ENCODE measurements at places on chromosomes 3 and 15.
A peak's percentile ranks its signal among the peaks of the same experiment; 100 is the strongest.

GRCh38 chr3:139187154-139187553, 142.5 kb upstream of the PRR23C start:
- no peak for DNase-seq

DNA sequence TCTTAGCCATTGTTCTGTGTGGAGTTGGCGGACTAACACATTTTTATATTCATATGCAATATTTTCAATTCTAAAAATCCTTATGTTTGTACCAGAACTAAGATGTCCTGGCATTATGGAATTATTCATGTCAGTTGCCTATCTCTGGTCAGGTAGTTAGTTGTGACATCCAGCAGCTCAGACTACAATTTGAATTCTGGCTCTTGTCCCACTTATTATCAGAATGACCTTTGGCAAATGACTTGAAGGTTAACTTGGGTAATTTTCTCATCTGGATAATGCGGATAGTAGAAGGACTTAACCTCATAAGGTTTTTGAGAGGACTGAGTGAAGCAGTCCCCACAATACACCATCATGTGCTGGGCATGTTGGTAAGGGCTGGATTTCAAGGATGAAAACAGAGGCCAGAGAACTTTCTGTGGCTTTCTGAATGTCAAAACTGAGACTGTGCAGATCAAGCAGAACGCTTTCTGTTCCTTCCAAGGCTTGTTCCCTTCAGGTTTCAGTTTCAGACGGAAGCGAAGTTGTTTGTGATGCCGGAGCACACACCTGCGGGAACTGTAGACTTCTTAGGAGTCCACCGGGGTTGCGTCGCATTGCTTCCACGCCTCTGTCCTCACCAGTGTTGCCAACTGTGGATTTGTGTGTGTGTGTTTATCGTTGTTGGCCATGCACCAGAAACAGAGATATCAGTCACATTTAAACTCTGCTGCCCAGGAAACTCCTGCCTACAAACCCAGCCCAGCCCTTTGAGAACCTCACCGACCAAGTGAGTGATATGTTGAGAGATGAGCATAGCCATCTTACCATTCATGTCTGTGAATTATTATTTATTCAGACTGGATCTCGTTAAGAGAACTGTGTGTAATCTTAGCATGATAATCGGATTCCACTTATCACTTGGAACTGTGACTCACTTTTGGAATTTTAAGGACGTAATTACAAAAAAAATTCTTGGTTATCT, 76.0 kb downstream of the PTPRG start:
- no peak for DNase-seq

DNA sequence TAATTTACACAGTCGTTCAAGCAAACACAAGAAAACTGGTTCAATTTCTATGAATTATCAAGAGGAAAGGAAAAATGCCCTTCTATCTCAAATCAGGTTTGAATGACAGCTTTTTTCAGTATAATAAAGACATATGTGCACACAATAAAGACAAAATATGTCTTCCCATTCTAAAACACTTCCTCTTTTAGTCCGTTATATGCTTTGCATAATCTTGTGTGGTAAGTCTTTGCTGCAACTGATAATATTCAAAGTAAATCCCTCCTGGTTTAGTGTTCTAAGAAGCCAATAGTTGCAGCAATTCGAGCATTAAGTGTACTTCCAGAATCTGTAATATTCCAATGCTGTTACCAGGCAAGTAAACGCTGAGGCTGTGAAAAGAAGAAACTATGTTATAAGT, 43.7 kb upstream of the MAPKBP1 start:
- DNase-seq, result no peak

DNA sequence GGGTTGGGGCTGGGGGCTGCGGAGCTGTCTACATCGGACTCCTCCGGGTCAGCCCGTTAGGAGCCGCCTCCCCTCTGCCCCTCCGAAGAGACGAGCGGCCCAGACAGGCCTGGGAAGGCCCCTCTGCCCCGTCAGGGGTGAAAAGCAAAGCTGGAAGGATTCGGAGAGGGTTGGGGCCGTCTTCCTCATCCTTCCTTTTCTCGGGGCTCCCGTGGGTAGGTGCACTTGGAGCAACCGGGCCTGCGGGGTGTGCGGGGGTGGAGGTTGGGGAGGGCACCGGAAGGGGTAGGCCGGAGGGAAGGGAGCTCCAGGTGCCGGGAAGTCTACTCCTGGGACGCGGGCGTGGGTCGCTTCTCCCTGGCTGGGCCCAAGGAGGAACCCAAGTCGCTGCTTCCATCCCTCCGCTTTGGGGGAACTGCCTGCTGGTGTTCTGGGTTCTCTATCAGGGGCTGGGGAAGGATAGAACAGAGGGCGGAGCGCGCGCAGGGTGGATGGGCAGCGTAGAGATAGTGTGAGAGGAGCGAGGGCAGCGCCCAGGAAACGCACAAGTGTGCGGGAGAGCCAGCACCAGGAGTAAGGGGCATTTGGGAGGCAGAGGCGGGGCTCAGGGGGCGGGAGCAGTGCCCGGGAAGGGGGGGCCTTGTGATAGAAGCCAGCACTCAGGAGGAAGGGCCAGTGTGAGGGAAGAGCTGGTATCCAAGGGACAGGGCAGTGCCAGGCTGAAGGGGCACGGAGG, 590 bp downstream of the POLR2H start:
- peak; percentile 20 for DNase-seq

DNA sequence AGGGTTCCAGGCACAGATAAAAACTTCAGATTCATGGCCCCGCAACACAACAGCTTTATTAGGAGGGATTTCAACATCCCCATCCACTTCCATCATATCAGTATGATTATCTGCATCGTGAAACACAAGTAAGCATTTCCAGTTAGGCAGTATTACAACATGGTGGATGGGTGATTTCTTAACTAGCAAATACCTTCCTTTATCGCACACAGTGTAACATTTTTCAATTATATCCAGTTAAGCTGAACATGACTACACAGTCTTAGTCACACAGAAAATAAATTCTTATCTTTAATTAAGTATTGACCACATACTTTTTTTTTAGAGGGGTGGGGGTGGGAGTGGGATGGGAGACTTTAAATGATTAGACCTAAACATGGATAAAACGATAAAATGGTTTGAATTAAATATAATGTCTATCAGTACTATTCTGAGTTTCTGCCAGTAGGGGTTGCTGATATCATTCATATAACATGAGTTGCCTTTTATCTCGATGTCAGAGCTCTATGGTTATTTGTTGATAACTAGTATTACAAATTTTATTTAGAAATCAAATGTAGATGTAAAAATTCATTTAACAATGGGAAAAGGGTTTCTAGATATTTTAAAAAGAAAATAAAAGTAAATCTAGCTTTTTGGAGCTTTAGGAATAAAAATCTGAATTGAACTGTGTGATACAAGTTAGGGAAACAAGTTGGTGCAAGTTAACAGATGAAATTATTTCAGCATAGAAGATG, 146.6 kb downstream of the TBL1XR1 start:
- no peak for DNase-seq

- no peak for DNase-seq
Measured at GRCh38 chr3:141070727-141071357, 19.7 kb downstream of the SPSB4 start.

- DNase-seq, result no peak
Measured at GRCh38 chr15:93359425-93360131, 270.6 kb upstream of the RGMA start.

DNA sequence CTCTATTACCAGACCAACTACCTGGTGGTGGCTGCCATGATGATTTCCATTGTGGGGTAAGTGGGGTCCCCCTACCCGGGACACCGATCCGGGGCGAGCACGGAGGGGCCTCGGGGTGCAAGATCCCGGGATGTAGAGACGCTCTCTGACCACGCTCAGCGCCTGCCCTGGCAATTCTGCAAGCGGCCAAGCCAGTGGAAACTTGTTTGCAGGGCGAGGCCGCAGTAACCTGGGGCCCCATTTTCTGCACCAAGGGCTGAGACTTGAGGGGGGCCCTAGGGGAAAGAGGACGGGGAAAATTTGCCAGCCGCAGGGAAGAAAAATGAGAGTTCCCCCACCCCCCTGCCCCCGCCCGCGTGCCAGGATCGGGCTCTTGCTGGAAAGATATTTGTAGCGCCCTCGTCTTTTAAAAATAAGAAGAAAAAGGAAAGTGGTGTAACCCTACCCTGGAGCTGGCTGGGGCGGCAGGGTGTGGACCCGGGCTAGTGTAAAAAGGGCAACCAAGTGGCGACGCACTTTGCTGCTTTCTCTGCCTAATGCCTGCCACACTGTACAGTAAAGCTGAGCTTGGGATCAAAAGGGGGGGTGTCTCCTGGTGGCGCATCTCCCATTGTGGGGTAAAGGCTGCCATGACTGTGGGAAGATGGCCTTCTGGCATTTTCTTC, 563 bp downstream of the ARL6IP5 start:
- DNase-seq, result no peak

DNA sequence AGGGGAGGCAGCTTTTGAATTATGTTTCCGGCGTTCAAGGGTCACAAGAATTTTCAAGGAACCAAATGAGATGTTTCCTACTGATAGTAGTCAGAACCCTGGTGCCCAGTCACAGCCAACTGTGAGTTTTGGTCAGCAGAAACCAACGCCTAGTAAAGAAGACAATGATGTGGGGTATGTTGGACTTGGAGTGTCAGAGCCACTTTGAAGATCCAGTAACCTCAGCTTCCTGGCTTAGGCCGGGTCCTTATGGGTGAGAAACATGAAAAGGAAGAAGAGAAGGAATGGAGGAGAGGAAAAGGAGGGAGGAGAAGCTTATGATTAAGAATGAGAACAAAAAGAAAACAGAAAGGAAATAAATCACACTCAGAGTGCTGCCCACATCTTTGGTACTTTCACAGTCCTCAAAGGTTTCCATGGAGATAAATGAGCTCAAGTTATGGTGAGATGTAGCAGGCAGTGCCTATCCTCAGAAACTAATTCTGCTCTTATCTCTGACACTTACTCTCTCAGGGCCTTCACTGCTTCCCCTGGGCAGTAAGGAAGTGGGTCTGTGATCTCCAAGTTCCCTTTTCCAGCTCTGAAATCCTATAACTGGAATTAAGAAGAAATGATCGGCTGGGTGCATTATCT, 2.0 kb upstream of the MCF2L2 start:
- DNase-seq, result no peak

DNA sequence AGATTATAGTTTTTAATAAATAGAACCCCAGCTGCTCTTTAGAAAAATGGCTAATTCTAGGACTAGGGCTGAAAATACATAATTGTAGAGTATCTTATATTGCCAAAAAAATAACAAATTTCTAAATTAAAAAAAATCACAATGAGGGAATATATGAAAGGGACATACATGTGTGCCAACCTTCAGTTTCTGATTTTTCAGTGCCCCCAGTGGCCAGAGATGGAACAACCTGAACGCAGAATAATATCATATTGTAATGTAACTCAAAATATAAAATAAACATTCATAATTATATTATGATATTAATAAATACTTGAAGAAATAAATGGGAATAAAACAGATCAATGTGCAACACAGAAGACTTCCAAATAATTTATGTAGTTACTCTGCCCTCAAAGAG, 460.5 kb downstream of the ZNF385D start:
- DNase-seq, result no peak

GRCh38 chr3:129106866-129107565, 14.6 kb downstream of the RAB43 start:
- DNase-seq, result no peak

GRCh38 chr3:194879126-194879877, 193.6 kb downstream of the FAM43A start:
- DNase-seq, result no peak

GRCh38 chr3:104606812-104607211, 759.9 kb upstream of the ALCAM start:
- no peak for DNase-seq

DNA sequence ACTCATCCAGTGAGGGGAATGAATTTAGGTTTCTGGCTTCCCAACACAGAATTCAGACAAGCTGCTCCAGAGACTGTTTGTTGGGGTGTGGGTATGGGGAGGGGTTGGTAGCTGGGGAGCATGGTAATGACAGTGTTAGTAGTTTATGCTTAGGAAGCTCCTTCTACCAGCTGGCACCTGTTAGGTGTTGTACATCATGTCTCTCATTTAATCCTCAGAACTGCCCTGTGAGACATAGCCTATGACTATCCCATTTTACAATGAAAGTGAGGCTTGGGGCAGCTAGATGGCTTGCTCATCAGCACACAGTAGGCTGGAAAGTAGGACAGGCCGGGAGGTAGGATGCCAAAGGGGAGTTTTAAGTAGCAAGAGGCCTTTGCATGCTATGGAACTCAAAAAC, 2.5 kb downstream of the EIF4E3 start:
- DNase-seq, result no peak

- no peak for DNase-seq
Measured at GRCh38 chr15:70788114-70789049, 25.0 kb upstream of the UACA start.

DNA sequence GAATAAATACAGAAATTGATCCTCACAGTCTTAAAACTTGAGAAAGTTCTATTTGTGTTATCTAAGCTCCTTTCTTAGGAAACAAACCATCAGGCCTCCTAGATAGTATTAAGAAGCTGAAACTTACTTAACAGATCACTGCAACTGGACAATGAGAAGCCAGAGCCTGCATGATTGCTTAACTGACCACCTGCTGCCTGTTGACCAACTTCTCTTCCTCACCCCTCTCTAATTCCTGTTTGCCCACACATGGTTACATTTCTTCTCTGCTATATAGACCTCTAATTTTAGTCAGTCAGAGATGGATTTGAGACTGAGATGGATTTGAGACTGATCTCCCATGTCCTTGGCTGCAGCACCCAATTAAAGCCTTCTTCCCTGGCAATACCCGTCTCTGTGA, 13.5 kb downstream of the CCPG1 start:
- DNase-seq, result no peak

DNA sequence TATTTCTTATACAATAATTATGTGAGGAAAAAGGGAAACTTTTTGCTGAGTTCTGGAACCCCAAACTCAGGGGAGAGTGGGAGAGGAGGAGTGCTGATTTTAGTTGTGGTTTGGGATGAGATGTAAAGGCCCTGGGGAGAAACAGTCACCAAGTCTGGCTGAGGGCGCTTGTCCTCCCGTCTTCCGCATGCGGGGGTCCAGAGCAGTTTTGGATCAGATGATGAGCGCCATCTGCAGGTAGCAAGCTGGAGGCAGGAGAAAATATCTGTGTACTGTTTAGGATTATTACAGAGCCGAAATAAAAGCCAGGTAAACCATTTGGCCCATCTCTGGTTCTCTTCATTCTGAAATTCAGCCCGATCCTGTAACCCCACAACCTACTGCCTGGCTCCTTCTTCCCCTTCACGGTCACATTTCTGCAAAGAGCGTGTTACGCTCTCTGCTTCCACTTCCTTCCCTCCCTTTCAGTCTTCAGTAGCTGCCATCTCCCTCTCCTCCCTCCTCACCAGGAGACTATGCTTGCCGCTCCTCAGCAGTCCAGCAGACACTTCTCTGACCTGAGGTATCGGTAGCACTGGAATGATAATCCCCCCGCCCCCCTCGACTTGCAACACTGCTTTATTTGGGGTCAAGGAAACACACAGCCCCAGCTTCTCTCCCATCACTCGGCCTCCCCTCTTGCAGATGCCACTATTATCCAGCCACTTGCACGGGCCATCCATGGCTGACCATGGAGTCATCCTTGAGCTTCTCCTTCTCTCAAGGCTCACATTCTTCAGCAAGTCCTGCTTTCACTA, 1.4 kb upstream of the PARP14 start:
- peak; percentile 66 for DNase-seq

GRCh38 chr3:177322881-177323280, 125.6 kb upstream of the TBL1XR1 start:
- no peak for DNase-seq

- no peak for DNase-seq
Measured at GRCh38 chr15:92711457-92711831, 55.9 kb upstream of the FAM174B start.
